Right lobe of liver (tissue), 6 donors: ENCODE measurements at places on chromosomes 1 and 21. TPM values are rescaled to one million over a fixed set of nuclear protein-coding genes. Genes with fewer than 3 reads are reported as not detected.
A peak's percentile ranks its signal among the peaks of the same experiment; 100 is the strongest.

DNA sequence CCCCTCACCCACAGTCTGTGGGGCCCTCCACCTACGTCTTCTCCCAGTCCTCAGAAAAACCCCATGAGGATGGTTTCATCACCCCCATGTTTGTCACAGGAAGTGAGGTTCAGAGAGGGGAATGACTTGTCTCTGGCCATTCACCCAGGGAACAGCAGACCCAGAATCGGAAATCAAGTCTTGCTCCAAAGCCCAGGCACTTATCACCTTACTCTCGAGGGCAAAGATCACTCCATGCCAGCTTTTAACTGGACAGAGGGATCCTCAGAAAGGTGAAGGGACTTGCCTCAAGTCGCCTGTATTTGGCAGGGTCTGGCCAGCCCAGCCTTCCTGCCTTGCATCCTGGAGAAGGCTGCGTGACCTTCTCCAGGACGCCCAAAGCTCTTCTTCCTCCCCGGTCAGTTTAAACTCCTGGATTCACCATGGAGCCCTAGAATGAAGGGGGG lies 57.9 kb upstream of the SSBP3 start:
- no peak overlapping the region for H3K27ac ChIP-seq
- H3K27me3 ChIP-seq: no peaks in the 10 kb centered on the region
- no peak overlapping the region for H3K4me3 ChIP-seq
- no peaks in the 10 kb centered on the region for H3K36me3 ChIP-seq
- DNase-seq: no peak

DNA sequence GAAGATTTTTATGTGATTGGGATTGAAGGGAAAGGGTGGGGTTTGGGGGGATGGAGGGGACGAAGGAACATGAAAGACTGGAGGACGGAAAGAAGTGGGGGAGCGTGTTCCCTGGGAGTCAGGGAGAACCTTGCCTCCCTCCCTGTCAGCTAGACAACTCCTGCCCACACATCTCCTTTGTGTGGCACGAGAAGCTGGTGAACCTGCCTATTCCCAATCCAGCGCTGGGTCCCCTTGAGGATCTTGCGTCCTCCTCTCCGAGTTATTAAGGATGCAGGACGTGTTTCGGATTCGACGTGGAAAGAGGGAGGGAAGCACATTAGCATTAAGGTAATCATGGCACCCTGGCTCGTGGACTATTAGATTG lies 1.4 kb downstream of the LRRC7 start:
- H3K27me3 ChIP-seq: no peaks in the 10 kb centered on the region
- no peaks in the 10 kb centered on the region for H3K36me3 ChIP-seq
- DNase-seq: no peak
- H3K4me1 ChIP-seq: no peaks in the 10 kb centered on the region
- no peak overlapping the region for H3K4me3 ChIP-seq
- no peak overlapping the region for H3K27ac ChIP-seq

DNA sequence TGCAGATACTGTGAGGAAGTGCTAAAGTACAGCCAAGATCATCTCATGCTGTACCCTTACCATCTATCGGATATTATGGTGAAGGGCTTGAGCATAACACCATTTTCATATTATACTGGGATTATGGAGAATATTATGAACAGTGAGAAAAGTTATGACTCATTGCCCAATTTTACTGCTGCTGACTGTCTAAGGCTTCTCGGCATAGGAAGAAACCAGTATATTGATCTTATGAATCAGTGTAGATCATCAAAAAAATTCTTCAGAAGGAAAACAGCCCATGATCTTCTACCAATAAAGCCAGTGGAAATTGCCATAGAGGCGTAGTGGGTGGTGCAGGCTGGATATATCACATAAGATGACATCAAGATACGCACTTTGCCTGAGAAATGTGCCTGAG lies 47.7 kb downstream of the PPIAL4G start:
- no peaks in the 10 kb centered on the region for H3K36me3 ChIP-seq
- no peak overlapping the region for H3K27ac ChIP-seq
- H3K4me1 ChIP-seq: no peaks in the 10 kb centered on the region
- DNase-seq: no peak
- no peaks in the 10 kb centered on the region for H3K27me3 ChIP-seq
- H3K4me3 ChIP-seq: no peak overlapping the region

DNA sequence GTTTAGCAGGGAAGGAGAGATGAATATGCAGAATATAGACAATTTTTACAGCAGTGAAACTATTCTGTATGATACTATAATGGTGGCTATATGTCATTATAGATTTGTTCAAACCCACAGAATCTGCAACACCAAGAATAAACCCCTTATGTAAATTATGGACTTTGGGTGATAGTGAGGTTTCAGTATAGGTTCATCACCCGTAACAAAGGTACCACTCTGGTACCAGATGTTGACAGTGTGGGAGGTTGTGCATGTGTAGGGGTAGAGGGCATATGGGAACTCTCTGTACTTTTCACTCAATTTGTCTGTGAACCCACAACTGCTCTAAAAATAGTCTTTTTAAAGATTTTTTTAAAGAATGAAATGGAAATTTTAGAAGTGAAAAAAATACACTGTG lies 29.9 kb upstream of the PRDX6 start:
- no peaks in the 10 kb centered on the region for H3K27me3 ChIP-seq
- no peaks in the 10 kb centered on the region for H3K36me3 ChIP-seq
- no peak overlapping the region for H3K4me3 ChIP-seq
- peaks cover 4% of the 10 kb centered on the region for H3K4me1 ChIP-seq
- DNase-seq: no peak

Gene PCBP3
- total RNA-seq: 0.61 TPM

Gene RAB7B
- total RNA-seq: 0.74 TPM

Gene EIF2D
- 26.7 TPM for total RNA-seq

Gene CNR2
- not detected for total RNA-seq

DNA sequence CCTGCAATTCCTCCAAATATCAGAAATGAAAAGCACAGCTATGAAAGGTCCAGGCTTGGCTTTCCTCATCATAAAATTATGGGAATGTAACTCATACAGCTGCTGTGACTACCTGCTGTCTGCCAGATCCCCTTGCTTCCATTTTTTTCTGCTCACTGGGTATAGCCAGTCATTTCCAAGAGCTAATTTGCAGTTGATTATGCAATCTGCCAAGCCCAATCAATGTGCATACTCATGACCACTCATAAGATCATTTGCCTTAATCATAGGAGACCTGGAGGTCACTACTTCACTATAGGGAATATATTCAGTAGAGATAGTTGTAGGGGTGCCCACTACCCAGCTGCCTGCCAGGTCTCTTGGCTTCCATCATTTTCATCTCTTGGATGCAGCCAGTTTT lies 417.7 kb upstream of the ZRANB2 start:
- no peaks in the 10 kb centered on the region for H3K4me1 ChIP-seq
- no peak overlapping the region for H3K27ac ChIP-seq
- no peaks in the 10 kb centered on the region for H3K36me3 ChIP-seq

DNA sequence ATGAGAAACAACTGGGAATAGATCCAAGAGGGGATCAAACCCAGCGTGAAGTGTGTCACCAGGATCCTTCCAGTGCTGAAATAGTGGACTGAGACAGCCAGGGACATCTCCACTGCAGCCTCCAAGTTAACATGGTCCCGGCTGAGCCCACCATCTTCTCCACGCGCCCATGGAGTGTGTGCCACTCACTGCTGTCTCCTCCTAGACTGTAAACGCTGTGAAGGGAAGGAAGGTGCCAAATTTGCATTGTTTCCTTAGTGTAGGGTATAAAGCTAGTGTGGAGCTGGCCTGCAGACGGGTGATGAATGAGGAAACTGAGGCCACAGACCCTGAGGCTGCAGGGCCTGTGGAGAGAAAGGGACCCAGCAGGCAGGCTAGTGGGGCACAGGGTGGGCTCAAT lies 183.6 kb downstream of the FOXD2 start:
- DNase-seq: peak; percentile 14
- H3K36me3 ChIP-seq: no peaks in the 10 kb centered on the region
- no peaks in the 10 kb centered on the region for H3K27me3 ChIP-seq
- no peak overlapping the region for H3K27ac ChIP-seq
- H3K4me1 ChIP-seq: no peaks in the 10 kb centered on the region

DNA sequence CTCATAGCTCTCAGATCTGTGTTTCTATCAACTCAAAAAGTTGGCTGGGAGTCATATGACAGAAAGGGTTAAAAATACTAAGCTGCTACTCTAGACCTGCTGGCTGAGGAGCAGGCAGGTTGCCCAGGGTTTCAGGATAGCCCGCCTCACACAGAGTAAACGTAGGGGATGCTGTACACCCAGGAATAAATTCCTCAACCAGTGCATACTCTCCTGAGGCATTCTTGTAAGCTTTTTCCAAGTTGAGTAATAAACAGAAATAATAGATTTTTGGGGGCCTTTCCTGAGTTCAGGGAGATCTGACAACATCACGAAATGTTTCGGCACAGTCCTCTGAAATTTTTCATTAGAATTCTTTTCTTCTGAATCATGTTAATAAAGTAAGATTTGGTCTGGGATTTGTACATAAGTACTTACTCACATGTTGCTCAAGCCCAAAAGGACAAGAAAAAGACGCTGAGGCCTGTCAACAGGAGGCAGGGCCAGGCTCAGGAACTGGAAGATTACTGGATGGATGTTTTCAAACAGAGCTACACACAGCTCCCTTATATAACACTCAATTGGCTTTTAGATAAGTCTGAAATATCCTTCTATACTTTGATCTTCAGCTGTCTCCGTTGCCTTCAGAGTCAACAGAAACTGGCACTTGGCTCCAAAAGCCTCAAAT lies 41.0 kb downstream of the TGFBR3 start:
- no peaks in the 10 kb centered on the region for H3K27me3 ChIP-seq
- H3K36me3 ChIP-seq: no peaks in the 10 kb centered on the region
- no peak for DNase-seq

Gene HHAT
- total RNA-seq: 4.1 TPM

- H3K4me1 ChIP-seq: no peaks in the 10 kb centered on the region
- no peaks in the 10 kb centered on the region for H3K27me3 ChIP-seq
- H3K4me3 ChIP-seq: no peak overlapping the region
Measured at GRCh38 chr1:1298861-1299685, 8.7 kb downstream of the ACAP3 start.

DNA sequence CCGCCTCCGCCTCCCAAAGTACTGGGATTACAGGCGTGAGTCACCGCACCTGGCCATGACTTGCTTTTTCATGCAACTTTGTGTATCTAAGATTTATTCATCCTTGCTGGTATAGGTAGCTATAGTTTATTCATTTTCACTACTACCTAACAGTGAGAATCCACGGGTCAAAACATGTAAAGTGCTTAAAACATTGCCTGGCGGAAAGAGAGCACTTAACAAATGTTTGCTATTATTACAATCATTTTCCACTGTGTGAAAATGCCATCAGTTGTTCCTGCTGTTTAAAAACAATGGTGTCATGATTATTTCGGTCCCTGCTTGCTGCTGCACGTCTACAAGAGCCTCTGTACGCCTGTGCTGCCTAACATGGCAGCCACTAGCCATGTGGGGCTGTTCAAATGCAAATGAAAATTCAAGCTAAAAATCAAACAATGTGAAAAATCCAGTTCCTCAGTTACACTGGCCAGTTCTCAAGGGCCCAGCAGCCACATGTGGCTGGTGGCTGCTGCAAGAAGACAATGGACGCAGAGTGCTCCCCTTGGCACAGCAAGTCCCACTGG lies 65.1 kb downstream of the CLSTN1 start:
- no peaks in the 10 kb centered on the region for H3K27me3 ChIP-seq
- DNase-seq: no peak
- H3K36me3 ChIP-seq: no peaks in the 10 kb centered on the region
- no peak overlapping the region for H3K4me3 ChIP-seq
- no peak overlapping the region for H3K27ac ChIP-seq

Gene ARF1
- total RNA-seq: 202 TPM

Gene NBPF6
- total RNA-seq: not detected

Gene FUBP1
- 37.6 TPM for total RNA-seq

DNA sequence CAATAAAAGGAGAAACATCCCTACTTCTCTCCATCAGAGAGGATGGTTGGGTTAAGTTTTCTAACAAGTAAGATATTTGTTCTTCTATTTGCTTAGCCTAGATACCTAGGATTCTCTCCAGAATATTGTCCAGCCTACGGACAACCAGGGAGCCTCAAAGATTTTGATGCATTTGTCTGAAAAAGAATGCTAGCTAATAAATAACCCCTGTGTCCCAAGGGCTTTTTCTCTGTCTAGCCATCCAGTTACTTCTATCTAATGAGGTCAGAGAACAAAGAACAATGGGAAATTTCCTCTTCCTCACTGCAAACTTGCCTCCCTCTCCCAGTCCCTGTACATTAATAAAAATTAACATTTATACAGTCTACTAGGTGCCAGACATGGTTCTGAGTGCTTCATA lies 810 bp downstream of the RGS5 start:
- no peaks in the 10 kb centered on the region for H3K36me3 ChIP-seq
- DNase-seq: no peak
- H3K4me1 ChIP-seq: no peaks in the 10 kb centered on the region
- H3K27me3 ChIP-seq: no peaks in the 10 kb centered on the region

- H3K27me3 ChIP-seq: no peaks in the 10 kb centered on the region
- H3K4me1 ChIP-seq: no peaks in the 10 kb centered on the region
- H3K27ac ChIP-seq: no peak overlapping the region
Measured at GRCh38 chr1:27538793-27539192, 48.8 kb upstream of the WASF2 start.

Gene PTAFR
- 5.2 TPM for total RNA-seq

DNA sequence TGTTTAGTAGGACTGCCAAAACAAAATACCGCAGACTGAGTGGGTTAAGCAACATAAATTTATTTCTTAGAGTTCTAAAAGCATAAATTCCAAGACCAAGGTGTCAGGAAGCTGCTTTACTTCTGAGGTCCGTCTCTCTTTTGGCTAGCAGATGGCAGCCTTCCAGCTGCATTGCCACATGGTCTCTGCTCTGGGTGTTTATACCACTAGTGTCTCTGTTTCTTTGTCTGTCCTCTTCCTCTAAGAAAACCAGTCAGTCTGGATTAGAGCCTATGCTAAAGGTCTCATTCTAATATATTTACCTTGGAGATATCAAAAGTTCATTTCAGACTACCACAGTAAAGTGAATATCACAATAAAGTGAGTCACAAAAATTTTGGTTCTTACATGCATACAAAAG lies 519.8 kb downstream of the COL11A1 start:
- no peaks in the 10 kb centered on the region for H3K36me3 ChIP-seq
- no peaks in the 10 kb centered on the region for H3K27me3 ChIP-seq
- no peaks in the 10 kb centered on the region for H3K4me1 ChIP-seq
- no peak for DNase-seq

DNA sequence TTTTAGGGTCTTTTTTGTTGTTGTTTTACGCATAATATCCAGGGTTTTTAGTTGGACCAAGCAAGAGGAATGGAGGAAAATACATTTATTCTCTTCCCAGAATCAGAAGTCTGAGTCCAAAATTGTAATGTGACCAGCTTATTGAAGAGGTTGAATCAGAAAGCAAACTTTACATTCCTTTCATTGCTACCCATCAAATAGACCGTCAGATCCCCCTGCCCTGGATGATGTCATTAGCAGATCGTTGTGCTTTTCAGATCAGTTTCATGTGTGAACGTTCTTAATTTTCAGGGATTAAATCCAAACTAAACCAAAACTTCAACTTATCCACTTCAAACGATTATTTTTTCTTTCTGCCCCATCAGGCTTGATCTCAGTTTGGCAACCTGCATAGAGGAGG lies 85.7 kb upstream of the NGF start:
- no peaks in the 10 kb centered on the region for H3K36me3 ChIP-seq
- H3K27me3 ChIP-seq: no peaks in the 10 kb centered on the region
- DNase-seq: no peak

Gene RGS8
- not detected for total RNA-seq

Gene CLEC20A
- total RNA-seq: not detected

GRCh38 chr1:149849947-149850360 lies 49.4 kb upstream of the BOLA1 start:
- DNase-seq: no peak
- no peaks in the 10 kb centered on the region for H3K27me3 ChIP-seq
- no peaks in the 10 kb centered on the region for H3K36me3 ChIP-seq
- peak overlapping the region; percentile 74 for H3K27ac ChIP-seq
- H3K4me3 ChIP-seq: peak overlapping the region; percentile 49
